Putamen (tissue), 1 donor: ENCODE measurements at places on chromosomes 2 and 18.

DNA sequence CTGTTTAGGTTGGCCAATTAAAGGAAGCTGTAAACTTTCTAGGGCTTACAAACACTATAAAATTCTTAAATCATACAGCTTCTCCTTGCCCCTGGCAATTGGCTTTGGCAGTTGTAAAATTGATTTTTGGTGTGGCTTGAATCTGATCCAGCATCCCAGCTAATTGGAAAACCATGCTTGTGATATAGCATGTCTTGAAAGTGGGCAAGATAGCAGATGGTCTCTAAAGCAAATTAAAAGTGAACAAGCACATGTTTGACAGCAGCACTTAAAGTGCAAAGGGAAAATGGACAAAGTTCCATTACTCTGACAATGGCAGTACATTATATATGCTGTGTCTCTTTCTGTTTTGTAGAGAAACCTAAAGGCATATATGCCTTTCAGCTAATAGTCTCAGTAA, 302.9 kb upstream of the NXPH2 start:
- no peak for DNase-seq

DNA sequence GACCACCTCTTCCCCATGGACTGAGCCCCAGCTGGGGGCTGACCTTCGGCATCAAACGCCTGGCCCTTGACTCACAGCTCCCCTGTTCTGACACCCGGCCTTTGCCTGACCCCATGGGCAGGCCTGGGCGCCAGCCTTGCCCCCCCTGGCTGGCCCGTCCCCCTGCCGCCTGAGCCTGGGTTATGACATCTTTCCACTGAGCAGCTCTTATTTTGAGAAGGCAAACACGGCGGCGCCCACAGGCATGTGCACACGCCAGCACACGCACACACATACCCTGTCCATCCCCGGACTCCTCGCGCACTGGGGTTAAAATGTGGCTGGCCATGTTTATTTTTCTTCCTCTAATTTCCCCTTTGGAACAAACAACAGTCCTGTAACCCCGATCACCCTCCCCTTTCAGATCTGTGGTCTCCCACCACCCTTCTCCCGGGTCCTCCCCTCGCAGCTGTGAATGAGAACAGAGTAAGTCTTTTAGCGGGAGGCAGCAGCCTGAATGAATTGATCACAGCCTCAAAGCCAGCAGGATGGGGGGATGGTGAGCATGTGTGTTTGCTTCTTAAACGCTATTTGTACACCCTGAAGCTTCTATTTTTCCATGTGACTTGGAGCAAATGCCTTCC, 11.8 kb upstream of the ATOH8 start:
- DNase-seq = peak; percentile 93

DNA sequence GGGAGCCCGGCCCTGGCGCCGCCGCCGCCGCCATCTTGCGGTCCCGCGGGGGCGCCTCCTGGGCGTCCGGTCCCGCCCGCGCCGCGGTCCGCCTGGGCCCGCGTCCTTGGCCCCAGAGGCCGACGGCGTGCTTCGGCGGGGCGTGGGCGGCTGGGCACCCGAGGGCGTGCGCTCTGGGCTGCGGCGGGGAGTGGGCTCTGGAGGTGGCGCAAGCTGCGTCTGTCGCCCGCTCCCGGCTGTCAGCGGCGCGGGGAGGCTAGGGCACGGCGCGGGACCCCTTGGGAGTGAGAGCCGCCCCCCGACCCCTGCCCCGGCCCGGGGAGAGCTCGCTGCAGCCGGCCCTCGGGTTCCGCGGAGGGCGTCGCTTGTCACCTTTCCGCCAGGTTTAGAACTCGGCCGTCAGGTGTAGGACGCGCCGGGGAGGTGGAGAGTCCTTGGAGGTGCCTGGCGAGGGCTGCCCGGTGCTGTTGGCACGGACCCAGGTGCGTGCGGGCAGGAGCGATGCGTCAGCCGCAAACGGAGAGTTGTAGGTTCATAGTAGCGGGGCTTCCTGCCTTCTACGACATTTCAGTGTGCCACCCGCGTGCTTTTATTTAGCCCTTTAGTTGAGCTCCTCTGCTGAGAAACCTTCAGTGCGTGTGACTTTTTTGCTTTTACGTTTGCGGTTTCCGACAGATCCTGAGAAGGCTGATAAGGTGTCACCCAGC, 921 bp downstream of the VAPA start:
- DNase-seq = peak; percentile 38

GRCh38 chr18:38525039-38525438, 959.4 kb upstream of the CELF4 start:
- DNase-seq = no peak

DNA sequence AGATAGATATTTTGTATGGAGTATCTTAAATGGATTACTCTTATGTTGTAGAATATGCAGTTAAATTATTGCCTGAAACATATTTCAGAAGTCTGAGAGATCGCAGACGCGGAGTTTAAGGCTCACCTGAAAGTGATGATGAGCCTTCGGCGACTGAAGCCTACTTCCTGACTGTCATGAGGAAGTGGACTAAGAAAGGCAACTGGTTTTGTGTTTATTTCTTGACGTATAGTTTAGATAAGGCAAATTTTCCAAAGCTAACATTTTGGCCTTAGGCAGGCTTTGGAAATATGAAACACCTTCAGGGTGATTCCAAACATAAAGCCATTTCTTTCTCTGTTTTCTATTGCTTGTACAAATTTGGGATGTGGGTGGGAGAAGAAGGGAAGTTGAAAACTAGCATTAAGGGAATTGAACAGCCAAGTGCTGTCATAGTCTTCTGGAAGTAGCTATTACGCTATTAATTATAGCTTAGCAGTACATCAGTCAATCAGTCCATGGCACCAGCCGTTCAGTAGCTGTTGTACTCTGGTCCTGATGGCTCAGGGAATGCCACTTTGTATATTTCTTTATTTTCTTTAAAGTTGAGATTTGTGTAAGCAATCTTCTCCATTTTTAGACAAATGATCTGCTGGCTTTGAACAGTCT, 1.5 kb downstream of the GRHL1 start:
- DNase-seq = no peak

DNA sequence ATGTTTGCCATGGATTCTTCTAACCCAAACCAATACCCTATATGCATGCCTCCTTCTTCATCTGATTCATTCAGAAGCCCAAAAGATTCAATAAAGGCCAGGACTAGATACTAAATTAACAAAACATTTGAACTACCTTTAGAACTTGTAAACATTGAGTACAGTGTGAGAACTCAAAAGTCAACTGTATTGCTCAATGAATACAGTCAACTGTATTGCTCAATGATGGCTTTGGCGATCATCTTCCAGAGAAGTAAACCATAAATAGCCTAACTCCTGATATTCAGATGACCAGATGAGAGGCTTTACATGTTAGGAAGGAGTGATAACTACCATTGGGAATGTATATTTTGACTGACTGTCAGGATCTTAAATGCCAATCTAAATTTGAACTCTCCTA, 206.5 kb upstream of the ITGA4 start:
- DNase-seq = no peak

- DNase-seq = no peak
Observed at GRCh38 chr2:193382583-193382982, 1187.8 kb upstream of the TMEFF2 start.

DNA sequence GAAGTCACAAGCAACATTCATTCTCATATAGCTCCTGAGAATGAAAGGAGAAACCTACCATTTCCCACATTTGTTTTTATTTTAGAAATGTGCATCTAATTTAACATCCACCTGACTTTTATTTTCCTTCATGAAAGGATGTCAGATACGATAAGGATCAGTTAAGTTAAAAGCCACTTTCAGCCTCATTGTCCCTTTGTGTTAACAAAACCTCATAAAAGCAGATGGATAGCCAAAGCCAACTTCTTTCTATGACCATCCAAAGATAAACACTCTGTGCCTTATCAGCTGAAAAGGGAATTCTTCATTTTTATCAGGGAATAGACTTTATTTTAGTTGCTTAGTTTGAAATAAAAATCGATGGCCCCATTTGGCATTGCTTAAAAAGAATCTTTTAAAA, 25.7 kb upstream of the RIT2 start:
- no peak for DNase-seq

- DNase-seq = no peak
Observed at GRCh38 chr2:74858281-74858680, 24.4 kb downstream of the HK2 start.

DNA sequence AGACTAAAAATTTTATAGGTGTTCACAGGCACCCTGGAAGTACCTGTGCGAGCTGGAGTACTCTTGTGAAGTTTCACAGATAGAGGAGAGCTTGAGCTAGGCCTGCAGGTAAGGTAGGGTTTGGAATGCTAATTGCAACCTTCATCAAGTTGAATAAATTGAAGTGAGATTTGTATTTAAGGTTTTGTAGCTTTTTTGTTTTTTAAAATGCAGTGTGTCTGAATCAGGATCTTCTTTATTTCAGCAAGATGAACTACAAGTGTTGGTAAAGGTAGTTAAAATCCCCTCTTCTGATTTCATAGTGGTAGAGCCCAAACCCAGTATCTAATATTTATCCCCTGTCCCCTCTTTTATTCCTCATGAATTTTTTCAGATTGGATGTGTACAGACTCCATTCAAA, 45.5 kb downstream of the MGAT5 start:
- DNase-seq = no peak

DNA sequence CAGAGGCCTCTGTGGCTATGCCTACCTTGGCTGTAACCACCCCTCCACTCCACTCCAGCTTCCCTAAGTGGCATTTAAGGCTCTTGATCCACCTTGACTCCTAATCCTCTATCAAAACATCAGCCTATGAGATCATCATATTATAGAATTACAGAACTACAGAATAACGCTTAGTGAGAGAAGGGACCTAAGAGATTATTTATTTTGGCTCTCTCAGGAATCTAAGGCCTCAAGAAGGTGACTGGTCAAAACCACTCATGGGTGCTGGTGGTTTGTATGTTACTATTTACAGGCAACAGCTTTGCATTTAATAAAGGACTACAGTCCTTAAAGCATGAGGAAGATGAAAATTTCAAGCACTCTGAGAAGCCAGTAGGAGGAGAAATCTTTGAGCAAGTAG, 118.8 kb downstream of the FSHR start:
- DNase-seq = no peak

DNA sequence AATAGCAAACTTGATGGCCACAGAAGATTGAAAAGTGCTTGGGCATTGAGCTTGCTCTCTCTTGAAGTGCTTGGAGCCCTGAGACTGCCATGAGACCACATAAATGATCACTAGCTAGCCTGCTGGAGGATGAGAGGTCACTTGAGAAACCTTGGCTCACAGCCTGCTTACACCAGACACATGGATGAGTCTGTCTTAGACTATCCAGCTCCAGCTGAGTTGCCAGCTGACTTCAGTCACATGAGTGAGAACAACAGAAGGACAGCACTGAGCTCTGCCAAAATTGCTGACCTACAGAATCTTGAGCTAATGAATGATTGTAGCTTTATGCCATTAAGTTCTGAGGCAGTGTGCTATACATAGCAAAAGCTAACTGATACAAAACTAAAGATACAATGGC, 18.1 kb downstream of the NABP1 start:
- peak; percentile 45 for DNase-seq

DNA sequence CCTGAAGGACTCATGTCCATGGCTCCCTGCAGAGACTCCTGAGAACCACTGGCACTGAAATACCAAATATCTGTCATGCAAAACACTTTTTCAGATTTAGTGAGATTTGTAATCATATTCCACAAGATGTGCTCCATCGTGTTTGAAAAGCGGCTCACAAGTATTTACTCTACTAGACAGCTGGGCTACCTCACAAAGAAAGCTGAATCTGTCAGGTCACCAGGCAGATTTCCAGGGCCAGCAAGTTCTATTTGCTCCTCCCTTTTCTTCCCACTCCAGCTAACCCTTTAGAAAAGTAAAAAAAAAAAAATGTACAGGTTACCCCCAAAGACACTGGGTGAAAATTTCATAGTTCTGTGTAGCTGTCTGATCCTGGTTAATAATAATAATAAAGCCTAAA, 22.9 kb downstream of the WIPF1 start:
- DNase-seq = no peak

- DNase-seq = no peak
Observed at GRCh38 chr2:95391641-95392310, 10.7 kb upstream of the FAHD2A start.

- DNase-seq = peak; percentile 25
Observed at GRCh38 chr2:151826737-151827157, 1.5 kb downstream of the ARL5A start.

DNA sequence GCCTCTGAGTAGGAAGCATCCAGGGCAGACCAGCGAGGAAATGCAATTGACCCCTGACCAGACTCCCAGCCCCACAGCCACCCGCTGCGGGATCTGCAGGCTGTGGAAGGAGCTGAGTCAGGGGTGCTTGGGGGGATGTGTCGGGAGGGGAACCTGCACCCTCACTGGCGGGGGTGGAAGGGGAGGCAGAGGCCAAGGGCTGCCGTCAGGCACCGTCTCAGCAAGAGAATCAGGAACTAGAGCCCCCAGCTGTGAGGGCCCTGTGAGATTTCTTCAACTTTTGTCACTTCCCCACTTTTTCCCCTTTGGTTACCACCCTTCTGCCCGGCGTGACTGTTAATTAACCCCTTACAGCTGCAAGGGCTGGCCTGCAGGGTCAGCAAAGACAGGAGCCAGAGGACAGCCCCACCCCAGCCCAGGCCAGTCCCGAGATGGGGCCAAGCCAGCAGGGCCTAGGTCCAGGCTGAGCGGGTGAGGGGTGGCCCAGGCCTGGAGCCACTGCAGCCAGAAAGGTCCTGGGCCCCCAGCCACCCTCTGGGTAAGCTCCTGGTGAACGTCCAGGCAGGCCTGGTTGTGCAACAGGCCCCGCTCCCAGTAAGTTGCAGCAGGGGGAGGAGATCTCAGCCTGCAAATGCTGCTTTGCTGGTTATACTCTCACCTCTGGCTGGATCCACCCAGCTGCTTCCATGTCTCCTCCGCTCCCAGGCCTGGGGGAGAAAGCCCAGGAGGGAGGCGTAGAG, 147.0 kb upstream of the ID2 start:
- peak; percentile 53 for DNase-seq

DNA sequence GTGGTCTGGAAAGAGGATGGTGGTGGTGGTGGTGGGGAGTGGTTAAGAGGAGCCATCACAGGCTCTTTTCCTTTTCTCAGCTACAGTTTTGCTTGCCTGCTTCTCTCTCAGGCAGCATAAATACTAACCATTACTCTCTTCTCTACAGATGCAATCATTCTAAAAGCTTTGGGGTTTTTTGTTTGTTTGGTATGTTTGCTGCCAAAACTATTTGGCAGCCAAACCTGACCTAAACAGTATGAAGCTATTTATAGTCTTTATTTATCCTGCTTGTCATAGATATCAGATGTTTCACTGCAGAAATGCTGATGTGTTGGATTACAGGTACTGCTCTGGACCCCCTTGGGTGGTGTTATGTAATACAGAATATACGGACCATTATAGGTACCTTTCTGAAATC, 15.3 kb downstream of the SIX3 start:
- DNase-seq = no peak
